Retina (tissue), 1 donor: ENCODE measurements at places on chromosomes 11 and 22.

GRCh38 chr11:16737818-16738192, 642 bp upstream of the C11orf58 start:
- no peak for DNase-seq

DNA sequence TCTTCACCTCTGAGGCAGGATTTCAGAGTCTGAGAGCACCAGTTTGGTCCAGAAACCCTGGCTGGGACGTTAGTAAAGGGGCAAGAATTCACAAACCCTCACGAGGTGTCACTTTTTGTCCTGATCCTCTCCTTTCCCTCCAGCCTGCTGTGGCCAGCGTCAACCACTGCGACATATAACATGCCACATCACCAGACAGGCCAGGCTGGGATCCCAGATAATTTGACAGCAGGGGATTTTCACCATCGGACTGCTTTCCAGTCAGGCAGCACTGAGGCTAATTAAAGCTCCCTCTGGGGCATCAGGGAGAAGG, 36.8 kb upstream of the RBFOX2 start:
- no peak for DNase-seq

GRCh38 chr11:2310073-2310785, 8.4 kb downstream of the TSPAN32 start:
- DNase-seq = no peak

GRCh38 chr11:130553306-130553705, 104.9 kb downstream of the ADAMTS15 start:
- no peak for DNase-seq

DNA sequence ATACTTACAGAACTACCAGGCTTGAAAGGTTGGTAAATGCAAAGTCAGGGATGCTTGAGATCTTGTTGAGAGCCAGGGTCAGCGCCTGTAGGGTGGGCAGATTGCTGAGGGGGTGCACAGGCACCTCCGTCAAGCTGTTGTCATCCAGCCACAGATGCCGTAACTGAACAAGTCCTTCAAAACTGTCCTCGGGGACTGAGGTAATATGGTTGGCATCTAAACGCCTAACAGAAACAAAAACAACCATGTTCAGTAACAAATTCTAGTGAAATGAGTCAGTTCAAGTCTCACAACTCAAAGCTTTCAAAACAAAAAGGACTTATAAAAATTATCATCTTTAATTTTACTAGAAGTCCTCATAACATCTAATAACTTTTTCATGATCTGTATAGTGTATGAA, 22.2 kb upstream of the CCDC34 start:
- no peak for DNase-seq

GRCh38 chr11:68549789-68550484, 89.4 kb downstream of the PPP6R3 start:
- no peak for DNase-seq
